ENCODE measurements at places on chromosomes 5 and 9. TPM values are rescaled to one million over a fixed set of nuclear protein-coding genes. Genes with fewer than 3 reads are reported as not detected.

- no peak for DNase-seq
These were observed 2.5 kb upstream of the TMEM174 start for GRCh38 chr5:73170522-73170921.

- DNase-seq: no peak
These were observed 20.7 kb upstream of the XPA start for GRCh38 chr9:97717866-97718265.

- no peak for DNase-seq
These were observed 1351.3 kb upstream of the NUDT12 start for GRCh38 chr5:104913841-104914281.

DNA sequence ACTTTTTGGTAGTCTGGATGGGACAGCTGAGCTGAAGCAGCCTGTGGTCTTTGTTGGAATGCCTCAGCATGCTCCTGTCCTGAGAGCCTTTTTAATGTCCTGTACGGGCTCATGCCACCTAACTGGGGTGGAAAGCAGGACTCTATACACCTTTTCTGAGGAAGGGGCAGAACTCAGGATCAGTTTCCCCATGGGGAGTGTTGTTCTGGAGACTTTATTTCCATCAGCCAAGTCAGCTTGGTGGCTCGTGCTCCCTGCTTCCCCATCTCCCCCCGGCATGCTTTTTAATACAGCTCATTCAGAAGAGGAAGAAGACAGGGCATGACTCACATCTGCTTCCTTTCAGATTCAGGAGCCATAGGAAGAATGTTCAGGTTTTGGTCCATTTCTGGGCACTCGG lies 5.1 kb upstream of the SEPTIN8 start:
- peak; percentile 56 for DNase-seq

The CCL27 gene
- not detected for total RNA-seq

Measured in A172 (cell line).